ENCODE measurements at places on chromosomes 4 and X.

- DNase-seq: no peak
These were observed 21.1 kb downstream of the GRPR start for GRCh38 chrX:16144420-16144819.

DNA sequence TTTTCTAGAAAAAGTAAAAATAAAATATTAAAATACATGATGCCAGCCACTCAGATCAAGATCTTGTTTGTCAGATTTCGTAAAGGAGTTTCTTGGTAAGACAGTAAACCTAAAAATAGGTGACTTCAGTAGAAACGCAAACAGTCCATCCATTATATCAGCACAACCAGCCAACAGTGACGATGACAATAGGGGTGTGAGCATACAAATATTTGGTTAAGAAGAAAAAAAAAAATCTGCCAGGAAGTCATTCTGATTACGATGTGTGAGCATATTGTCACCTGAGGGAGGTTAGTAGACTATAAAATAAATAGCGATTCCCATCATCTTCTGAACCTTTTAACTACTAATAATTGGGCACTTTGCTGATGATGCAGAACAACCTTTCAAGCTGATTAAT lies 37.6 kb downstream of the SLC7A11 start:
- no peak for DNase-seq

GRCh38 chr4:164221631-164222030 lies 532.3 kb upstream of the SMIM31 start:
- DNase-seq: no peak

GRCh38 chr4:15336410-15337167 lies 91.2 kb upstream of the C1QTNF7 start:
- no peak for DNase-seq

GRCh38 chr4:52241916-52242315 lies 190.8 kb downstream of the SPATA18 start:
- no peak for DNase-seq

- no peak for DNase-seq
These were observed 23.9 kb downstream of the STIM2 start for GRCh38 chr4:26884486-26884988.
